ENCODE measurements at places on chromosomes 1 and 21. TPM values are rescaled to one million over a fixed set of nuclear protein-coding genes. Genes with fewer than 3 reads are reported as not detected.
A peak's percentile ranks its signal among the peaks of the same experiment; 100 is the strongest.

Gene PIGR
- total RNA-seq: not detected

DNA sequence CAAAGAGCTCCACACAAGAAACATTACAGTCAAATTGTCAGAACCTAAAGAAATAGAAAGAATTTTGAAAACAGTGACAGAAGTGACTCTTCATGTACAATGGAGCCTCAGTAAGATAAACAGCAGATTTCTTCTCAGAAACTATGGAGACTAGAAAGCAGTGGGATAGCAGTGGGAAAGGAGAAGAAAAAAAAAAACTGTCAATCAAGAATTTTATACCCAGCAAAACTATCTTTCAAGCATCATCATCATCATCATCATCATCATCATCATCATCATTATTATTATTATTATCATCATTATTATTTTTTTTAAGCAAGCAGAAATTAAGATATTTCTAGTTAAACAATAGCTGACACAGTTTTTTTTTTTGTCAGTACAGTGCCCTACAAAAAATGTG, 24.2 kb downstream of the CEP170 start:
- no peak for DNase-seq

Gene TSPAN1
- not detected for total RNA-seq

GRCh38 chr1:172826096-172826741, 167.3 kb downstream of the FASLG start:
- DNase-seq: peak; percentile 34

Gene LORICRIN
- total RNA-seq: not detected

Gene C2CD4D
- 0.30 TPM for total RNA-seq

- no peak for DNase-seq
Observed at GRCh38 chr21:41885341-41886024, 6.3 kb upstream of the PRDM15 start.

Gene GLIS1
- 0.04 TPM for total RNA-seq

GRCh38 chr1:165365341-165365740, 8.8 kb upstream of the LMX1A start:
- DNase-seq: no peak

DNA sequence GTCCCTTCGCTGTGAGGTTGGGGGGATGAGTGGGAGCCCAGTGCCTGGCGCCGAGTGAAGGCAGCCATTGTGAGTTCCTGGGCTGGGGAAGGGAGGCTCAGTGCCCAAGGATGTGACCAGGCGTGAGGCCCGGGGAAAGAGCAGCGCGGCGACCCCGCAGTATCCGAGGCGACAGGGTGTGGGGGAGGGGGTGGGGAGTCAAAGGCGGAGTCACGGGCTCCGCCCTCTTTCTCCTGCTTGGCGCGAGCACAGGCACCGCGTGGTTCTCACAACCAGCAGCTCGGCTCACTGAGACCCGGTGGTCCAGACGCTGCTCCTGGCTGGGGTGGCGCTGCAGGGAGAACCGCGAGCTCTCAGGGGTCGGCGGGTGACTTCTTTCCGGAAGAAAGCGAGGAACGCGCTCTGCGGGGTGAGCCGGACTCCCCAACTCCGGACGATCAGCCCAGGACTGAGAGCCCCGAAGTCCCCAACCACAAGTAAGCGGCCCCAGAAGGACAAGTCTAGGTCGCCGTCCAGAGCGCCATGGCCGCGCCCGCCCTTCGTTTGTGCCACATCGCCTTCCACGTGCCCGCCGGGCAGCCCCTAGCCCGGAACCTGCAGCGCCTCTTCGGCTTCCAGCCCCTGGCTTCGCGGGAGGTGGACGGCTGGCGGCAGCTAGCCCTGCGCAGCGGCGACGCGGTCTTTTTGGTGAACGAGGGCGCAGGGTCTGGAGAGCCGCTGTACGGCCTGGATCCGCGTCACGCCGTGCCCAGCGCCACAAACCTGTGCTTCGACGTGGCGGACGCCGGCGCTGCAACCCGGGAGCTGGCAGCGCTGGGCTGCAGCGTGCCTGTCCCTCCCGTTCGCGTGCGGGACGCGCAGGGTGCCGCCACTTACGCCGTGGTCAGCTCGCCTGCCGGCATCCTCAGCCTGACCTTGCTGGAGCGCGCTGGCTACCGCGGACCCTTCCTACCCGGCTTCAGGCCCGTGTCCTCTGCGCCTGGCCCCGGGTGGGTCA, at the start of gene HPDL:
TSS of gene HPDL (plus strand) at position 269 of the 997 bp plus-strand sequence. CDS start at position 523, 254 bp downstream.
- peak; percentile 95 for DNase-seq

- no peak for DNase-seq
Observed at GRCh38 chr1:178954325-178954690, 71.4 kb upstream of the FAM20B start.

Gene TRABD2B
- total RNA-seq: 4.4 TPM

GRCh38 chr1:36322786-36323635, 434 bp downstream of the EVA1B start:
- peak; percentile 90 for DNase-seq

DNA sequence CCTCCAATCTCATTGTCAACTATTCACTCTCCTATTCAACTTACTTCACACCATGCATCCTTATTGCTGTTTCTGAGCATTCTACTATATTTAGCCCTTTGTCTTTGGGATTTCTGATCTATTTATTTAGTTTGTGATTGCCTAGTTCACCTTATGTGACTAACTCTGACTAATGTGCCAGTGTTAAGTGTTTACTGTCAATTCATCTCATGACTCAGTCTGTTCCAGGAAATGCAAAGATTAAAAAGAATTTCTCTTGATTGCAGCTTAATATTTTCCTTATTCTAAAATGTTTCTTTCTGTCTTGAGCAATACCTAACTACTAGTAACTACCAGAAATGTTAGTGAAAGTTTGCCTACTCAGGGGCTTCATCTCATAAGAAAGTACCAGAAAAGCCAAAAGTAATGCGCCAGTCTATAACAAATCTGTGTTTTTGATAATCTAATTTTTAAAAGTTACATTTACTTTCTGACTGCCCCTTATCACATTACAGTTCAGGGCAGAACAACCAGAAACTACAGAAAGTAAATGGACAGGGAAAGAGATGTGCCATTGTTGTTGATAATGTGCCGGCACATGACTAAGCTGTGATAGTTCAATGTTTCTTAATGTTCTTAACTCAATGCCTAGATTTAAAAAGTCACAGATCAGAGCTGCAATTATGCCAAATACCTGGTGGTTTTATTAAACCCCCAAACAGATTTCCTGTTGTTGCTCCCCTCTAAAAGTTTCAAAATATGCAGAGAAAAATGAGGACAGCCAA, 556.5 kb downstream of the PTBP2 start:
- no peak for DNase-seq

Gene RNU1-2
- under 0.01 TPM for total RNA-seq

DNA sequence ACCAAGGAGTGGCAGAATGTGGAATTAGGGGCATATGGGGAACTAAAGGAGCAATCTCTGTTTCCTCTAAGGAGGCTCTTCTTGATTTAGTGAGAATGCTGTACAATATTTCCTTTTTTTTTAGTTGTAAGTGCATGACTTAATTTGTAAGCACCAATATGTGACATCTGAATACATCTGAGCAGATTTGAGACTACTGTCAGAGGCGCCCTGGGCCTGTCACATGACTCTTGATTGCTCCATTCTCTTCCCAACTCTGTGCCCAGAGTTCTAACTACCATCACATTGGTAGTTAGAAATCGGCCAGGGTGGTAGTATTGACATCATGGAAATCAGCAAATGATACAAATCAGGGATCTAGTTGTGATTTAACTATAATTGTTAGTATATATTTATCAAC, 110.1 kb upstream of the LMO4 start:
- DNase-seq: no peak

Gene CCDC27
- 0.04 TPM for total RNA-seq

DNA sequence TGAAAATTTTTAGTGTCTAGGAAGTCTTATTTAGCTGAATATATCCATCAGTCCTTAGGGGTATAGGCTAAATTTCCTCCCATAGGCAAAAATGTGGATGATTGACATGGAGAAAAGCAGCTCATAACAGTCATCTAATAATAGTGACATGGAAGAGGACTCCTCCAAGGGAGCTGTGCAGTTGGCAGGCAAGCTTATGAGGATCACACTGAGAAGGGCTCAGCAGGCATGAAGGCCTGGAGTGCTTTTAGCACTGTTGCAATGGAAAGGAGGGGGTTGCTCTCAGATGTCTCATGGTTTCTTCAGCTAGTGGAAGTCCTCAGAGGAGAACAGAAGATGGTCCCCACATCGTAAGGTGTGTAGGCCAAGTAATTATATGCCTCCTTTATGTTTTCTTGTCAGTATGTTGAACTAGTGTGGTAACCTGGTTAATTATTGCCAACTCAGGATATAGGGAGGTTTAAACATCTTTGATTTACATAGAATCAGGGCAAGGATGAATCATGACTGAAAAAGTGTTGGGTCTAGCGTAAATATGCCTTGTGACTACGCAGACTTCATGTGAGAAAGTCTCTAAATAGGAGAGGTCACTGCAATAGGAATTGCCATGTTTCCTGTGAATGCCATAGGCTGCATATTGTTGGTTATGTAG, 18.9 kb downstream of the VN1R5 start:
- no peak for DNase-seq

Gene POMGNT1
- total RNA-seq: 95.2 TPM

- no peak for DNase-seq
Observed at GRCh38 chr1:100292711-100293110, 26.7 kb downstream of the RTCA start.

Measured in H7 (cell line).